ENCODE measurements at places on chromosomes 11 and 22.

DNA sequence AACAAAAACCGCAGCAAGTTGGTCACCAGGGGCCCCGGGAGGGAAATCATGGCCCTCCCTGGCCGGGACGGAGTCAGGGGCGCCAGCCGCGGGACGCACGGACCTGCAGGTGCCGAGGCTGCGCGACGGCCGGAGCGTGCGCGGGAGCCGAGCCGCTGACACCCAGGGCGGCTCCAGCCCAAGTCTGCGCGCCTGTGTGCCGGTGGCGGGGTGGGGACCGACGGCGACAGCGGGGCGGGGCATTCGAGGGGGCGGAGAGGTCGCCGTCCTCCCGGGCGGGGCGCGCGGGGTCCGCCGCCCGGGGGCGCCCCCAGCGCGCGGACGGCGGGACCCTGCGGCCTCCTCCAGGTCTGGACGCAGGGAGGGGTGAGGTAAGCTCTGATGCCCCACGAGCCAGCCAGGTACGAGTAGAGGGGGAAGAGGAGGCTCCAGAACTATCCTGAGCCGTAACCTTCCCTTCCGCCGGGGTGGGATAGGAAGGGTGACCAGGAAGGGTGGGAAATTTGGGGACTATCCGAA lies at the start of gene ESAM:
TSS of gene ESAM (minus strand) at position 186 of the 519 bp plus-strand sequence. CDS start at position 50, 136 bp downstream.
- DNase-seq: no peak

- no peak for DNase-seq
These were observed 1336.3 kb downstream of the FAM181B start for GRCh38 chr11:81397316-81397715.

DNA sequence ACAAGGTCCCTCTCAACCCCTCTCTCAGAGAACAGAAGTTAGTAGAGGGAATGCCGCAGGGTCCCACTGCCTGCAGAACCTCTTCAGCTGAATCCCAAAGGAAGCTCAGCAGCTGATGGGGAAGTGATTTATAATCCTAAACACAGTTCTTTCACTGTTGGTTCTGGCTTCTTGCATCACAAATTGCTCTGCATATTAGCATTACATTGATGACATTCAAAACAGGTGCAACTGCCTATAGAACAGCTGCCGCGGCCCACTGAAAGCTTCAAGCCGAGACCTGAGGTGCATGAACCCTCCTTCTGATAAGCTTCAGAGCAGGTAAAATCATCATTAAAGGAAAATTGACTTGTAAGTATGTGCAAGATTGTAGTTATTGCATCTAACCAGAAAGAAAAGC lies 75.2 kb upstream of the KIRREL3 start:
- DNase-seq: no peak

- DNase-seq: no peak
These were observed 4.9 kb downstream of the CHRM4 start for GRCh38 chr11:46386674-46387073.

DNA sequence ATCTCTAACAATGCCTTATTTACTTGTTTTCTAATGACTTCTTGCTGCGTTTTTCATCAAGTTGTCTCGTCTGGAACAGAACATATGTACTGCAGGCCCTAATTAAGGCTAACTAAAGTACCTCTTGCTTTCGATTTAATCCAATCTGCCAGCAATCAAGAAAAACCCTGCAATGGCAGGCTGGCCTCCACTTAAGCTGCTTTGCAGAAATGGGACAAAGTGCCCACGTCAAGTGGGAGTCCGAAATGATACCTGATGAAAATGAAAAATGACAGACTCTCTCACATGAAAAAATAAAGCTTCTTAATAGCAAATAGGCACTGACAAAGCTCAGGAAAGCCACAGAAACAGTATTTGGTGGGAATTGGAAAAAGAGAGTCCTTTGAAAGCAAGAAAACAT lies 1454.7 kb downstream of the FAM181B start:
- DNase-seq: no peak

- peak; percentile 90 for DNase-seq
These were observed 2.0 kb upstream of the FJX1 start for GRCh38 chr11:35615921-35616900.

DNA sequence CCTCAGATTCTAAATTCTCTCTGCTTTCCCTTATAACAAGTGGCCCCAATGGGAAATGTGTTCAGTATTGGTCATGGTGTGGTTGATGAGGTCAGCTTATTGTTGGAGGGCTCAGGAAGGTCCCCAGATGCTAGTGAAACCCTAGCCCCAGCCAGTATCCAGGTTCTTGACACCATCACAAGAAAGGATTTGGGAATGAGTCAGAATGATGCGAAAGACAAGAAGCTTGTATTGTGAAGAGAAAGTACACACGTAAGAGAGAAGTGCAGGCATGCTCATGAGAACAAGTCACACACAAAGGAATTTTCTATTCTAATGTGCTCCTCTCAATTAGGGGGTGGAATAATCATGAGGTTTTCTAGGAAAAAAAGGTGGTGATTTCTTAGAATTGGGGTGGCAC lies 34.9 kb upstream of the TRPC6 start:
- DNase-seq: no peak

- DNase-seq: no peak
These were observed at the start of gene NXPE1 for GRCh38 chr11:114559425-114560310. NXPE1 (minus strand) TSS chr11:114559881; CDS start chr11:114551201, 8,680 bp downstream.

GRCh38 chr11:80846442-80846841 lies 1405.6 kb upstream of the TENM4 start:
- DNase-seq: no peak

- no peak for DNase-seq
These were observed 728 bp downstream of the RPL3 start for GRCh38 chr22:39318507-39319283.

- no peak for DNase-seq
These were observed 68.5 kb downstream of the SBF2 start for GRCh38 chr11:10225553-10225952.

DNA sequence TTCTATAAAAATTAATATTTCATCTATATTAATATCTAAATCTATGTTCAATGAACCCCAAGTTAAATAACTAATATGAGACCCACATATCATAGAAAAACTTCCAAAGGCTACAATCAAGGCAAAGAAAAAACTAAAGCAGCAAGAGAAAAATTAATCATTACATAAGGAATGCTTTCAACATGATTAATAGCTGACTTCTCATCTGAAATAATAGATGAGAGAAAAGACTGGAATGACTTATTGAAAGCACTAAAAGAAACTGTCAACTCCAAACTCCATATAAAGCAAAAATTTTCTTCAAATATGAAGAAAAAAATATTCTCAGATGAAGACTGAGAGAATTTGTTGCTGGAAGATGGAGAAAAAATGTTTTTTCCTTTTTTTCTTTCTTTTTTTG lies 13.0 kb downstream of the TRIM5 start:
- DNase-seq: no peak

DNA sequence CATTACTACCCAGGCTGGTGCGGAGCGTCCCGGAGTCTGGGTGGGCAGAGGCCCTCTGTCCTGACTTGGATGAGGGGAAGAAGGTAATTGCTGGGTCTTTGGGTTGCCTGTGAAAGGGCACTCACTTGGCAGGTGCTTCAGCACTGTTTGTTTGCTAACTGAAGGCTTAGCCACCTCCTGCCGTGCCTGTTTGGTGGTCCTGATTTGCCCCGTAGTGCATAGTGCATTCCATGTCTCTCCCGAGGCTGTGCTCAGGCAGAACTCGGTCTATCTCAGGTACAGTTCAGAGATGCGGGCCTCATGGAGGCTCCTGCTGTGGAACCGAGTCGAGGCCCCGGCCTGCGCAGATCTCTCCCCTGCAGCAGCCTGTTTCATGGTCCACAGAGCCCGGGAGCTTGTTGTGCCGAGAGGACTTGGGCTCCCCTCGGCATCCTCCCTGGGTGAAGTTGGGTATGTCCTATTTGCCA lies 146.2 kb downstream of the TBC1D22A start:
- DNase-seq: no peak

- peak; percentile 63 for DNase-seq
These were observed at the start of gene ANO9 for GRCh38 chr11:441418-442274. ANO9 (minus strand) TSS chr11:442011; CDS start chr11:441926, 85 bp downstream.

GRCh38 chr22:23138584-23139435 lies 3.0 kb downstream of the RSPH14 start:
- no peak for DNase-seq

DNA sequence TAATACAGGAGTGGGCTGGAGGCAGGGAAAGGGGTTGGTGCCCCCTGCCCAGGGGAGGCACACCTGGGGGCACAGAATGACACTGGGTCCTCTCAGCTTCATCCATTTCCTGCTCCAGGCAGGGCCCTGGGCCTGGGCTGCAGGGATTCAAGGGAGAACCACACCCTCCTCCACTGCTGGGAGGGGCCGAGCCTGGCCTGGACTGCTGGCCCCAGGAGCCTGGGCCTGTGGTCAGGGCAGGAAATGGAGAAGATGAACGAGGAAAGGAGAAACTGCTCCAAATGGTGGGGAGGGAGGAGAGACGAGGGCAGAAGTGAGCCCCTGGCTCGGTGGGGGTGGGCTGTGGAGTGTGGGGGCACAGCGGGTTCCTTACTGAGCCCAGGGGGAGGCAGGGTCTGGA lies 38.1 kb upstream of the KCNQ1OT1 start:
- DNase-seq: no peak

GRCh38 chr11:117600234-117600783 lies 196.7 kb downstream of the DSCAML1 start:
- peak; percentile 61 for DNase-seq

- DNase-seq: no peak
These were observed 7.6 kb upstream of the NDUFV1 start for GRCh38 chr11:67599149-67599548.

- DNase-seq: no peak
These were observed 509.8 kb downstream of the BUD13 start for GRCh38 chr11:116263019-116263418.

DNA sequence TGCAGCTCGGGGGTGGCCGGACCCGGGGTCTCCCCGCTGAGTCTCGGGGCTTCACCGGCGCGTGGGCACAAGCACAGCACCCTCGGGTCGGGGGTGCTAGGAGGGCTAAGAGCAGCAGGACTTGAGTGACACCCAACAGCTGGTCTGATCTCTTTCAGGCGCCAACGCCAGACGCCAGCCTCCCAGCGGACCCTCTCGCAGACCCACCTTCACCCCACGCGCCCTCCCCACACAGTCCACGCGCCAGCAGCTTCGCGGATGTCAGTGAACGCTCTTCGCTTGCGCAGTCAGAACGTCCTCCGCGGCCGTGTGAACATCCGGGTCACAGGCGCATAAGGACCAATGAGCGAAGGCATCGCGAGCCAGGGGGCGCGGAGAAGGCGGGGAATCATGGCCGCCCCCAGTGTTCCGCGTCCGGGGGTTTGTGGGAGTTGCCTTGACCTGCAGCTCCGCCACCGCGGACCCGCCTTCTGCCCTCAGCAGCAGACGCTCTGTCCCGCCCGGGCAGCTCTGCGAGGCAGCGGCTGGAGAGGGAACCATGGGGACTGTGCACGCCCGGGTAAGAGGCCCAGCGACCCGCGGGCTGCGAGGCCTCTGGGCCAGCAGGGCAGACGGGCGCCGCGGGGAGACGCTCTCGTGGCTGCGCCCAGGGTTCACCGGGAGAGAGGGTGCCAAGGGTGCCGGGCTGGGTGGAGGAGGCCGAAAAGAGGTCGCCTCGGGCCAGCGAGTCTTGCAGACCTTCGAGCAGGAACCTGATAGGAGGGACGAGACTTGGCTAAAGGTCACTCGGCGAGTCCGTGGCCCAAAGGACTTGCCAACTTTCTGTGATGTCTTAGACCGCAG lies at the start of gene SAMM50:
TSS of gene SAMM50 (plus strand) at position 403 of the 843 bp plus-strand sequence. CDS start at position 539, 136 bp downstream.
- DNase-seq: peak; percentile 79

- no peak for DNase-seq
These were observed 33.6 kb downstream of the MAP6 start for GRCh38 chr11:75635066-75635862.

DNA sequence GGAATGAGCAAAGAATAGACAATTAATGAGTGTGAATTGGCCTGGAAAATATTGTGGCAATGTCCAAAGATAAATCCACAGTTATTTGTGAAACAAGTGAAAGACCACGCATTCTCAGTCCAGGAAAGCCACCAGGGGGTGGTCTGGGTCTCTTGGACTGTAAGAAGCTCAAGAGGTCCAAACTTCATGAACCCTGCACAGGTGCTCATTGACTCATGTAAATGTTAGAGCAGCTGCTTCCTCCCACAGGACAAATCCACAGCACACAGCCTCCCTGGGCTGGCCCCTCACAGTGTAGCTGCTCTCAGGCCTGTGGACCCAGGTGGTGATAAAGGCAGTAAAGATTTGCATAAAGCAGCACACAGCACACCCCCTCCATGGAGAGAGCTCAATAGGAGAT lies 114.0 kb downstream of the ZNF280B start:
- DNase-seq: no peak

DNA sequence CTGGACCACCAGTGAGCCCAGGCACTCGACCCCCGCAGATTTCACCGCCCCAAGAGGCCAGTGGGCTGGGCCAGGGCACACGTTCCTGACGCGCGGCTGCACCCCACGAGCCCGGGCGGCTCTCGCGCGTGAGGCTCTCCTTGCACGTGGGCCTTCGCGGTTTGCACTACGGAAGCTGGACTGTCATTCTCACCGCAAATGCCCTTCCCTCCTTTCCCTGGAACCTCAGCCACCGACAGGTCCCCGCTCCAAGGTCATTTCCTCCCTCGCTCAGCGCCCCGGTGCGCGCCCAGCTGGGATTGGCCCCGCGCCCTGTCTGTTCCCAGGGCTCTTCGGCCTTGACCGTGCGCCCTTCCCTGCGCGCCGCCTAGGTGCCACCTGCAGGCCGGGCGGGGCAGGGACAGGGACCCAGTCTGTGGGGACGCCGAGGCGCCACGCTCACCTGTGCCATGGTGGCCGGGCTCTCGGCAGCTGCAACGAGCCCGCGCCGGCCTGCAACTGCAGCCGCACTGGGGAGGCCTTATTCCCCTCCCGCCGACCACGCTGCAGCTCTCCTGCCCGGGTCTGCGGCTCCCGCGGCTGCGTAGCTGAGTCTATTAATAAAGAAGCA lies 2.1 kb upstream of the CPT1A start:
- peak; percentile 89 for DNase-seq

DNA sequence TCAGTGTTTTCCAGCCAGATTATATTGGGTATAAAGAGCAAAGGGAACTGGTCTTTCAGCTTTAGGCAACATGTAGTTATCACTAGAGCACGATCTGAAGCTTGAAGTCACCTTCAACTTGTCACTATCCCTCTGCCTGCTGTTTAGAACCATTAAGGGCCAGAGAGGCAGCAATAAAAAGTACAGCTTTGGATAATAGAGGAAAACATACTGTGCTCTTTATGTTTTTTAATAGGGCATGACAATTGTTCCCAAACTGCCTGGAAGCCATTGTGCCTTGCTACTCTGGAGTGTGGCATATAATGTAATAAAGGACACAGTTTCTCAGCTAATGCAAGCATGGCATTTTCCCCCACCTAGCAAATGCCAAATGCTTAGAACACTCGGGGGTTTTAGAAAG lies 1912.0 kb upstream of the RAG2 start:
- DNase-seq: no peak

- DNase-seq: no peak
These were observed 314.3 kb downstream of the BRD1 start for GRCh38 chr22:49513358-49513851.

DNA sequence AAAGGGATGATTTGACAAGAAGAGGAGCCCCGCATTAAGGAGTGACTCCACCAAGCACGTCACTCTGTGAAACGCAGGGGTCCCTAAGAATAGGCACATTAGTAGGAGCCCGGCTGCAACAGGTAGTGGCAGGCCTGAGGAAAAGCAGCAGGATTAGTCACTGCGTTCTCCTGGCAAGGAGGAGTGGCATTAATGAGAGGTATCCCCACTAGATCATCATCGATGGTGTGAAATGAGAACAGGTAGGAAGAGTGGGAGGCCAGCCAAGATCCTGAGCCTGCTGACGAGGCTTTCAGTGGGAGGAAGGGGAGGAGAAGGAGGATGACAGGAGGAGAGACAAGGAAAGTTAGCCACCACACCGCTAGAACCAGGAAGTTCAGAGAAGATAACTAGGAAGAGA lies 38.6 kb downstream of the NRXN2 start:
- DNase-seq: no peak
